ENCODE measurements at places on chromosomes 1 and 21.
A peak's percentile ranks its signal among the peaks of the same experiment; 100 is the strongest.

- no peak for DNase-seq
Observed at GRCh38 chr21:26753822-26754221, 91.4 kb downstream of the ADAMTS1 start.

GRCh38 chr1:97168056-97168455 is 446.5 kb downstream of the PTBP2 start:
- DNase-seq = no peak

GRCh38 chr1:7294636-7295035 is 476.5 kb upstream of the VAMP3 start:
- DNase-seq = no peak

DNA sequence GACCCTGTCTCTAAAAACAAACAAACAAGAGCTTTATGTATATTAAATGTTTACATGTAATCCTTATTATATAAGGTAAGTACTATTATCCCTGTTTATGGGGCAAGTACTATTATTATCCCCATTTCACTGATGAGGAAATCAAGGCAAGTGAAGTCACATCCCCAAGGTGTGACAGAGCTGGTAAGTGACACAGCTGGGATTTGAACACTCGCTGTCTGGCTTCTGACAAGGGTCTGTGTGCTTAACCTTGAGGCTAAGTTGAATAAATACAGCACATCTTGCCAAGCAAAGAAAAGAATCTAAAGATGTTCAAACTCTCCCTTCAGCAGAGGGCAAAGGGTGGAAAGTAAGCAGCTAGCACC is 167.9 kb upstream of the IRF2BP2 start:
- DNase-seq = no peak

GRCh38 chr1:170857955-170858354 is 77.4 kb upstream of the MROH9 start:
- no peak for DNase-seq

- no peak for DNase-seq
Observed at GRCh38 chr1:201896951-201897391, 8.3 kb downstream of the SHISA4 start.

DNA sequence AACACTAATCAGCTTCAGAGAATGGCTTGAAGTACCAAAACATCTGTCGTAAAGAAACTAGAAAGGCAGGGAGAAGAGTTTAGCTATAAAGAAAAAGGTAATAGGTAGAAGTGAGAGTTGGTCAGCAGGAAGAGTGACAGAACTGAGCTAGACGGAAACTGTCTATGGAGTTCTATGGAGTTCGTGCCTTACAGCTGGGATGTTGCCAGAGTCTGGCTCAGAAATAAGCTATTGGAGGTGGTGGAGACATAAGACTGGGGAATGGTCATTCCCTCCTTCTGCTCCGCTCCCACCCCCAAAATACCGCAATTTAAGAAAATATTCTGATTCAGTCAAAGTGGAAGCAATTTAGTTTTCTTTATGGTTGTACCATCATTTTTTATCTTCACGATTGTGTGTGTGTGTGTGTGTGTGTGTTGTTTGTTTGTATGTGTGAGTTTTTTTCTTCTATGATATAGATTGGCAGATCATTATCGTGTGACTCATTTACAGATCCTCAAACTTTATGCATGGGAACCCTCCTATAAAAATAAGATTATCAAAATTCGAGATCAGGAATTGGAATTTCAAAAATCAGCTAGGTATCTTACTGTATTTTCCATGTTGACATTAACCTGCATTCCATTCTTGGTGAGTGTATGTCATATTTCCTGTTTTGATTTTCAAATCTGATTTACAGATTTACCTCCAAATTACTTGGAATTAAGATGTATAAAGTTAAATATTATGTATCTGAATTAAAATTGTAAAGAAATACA is 79.0 kb downstream of the HSPA13 start:
- no peak for DNase-seq

- DNase-seq = no peak
Observed at GRCh38 chr1:204728045-204728444, 42.5 kb upstream of the LRRN2 start.

DNA sequence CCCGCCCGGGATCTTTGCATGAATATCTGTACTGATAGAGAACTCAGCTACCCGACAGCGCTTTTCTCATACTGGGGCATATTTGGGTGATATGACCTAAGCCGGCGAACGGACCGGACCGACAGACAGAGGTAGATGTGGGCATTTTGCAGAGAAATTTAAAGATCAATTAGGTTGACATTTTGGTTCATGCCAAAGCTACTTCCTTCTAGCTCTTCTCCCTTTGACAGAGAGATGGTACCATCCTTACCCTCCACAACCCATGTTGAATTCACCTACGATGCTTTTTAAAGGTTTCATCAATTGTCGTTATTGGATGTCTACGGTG is 459 bp downstream of the ARV1 start:
- no peak for DNase-seq

DNA sequence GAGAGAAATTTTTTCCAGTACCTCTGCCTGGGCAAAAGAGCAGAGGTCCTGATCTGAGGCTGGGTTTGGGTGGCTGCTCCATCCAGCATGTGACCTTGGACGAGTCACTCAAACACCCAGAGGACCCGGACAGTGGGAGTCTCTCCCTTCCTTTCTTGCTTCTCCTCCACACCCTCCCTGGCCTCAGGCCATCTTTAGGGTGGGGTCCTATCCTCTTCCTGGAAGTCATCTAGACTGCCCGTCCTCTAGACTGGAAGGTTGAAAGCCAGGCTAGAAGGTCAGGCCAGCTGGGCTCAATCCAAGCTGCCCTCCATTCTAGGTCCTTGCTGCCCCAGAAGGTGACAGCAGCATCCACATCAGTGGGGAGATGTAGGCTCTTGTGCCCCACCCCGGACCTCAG is 599.5 kb downstream of the MATN1 start:
- no peak for DNase-seq

GRCh38 chr1:96815914-96816313 is 94.3 kb downstream of the PTBP2 start:
- DNase-seq = no peak

DNA sequence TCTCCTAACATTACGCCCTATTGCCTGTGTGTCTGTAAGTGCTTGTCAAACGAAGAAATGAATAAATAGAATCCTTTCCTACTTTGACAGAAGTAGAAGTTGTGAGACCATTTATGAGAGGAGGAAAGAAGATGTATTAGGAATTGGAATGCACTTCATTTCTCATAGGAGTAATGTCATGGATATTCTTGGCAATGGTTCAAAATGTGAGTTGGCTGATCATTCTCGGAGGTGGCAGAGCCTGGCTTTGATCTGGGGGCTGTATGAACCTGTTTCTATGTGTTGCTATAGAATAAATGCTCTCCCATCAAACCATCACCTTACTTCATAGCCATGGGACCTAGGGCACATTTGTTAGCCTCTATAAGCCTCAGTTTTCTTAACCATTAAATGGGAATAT is 10.1 kb upstream of the SERBP1 start:
- no peak for DNase-seq

DNA sequence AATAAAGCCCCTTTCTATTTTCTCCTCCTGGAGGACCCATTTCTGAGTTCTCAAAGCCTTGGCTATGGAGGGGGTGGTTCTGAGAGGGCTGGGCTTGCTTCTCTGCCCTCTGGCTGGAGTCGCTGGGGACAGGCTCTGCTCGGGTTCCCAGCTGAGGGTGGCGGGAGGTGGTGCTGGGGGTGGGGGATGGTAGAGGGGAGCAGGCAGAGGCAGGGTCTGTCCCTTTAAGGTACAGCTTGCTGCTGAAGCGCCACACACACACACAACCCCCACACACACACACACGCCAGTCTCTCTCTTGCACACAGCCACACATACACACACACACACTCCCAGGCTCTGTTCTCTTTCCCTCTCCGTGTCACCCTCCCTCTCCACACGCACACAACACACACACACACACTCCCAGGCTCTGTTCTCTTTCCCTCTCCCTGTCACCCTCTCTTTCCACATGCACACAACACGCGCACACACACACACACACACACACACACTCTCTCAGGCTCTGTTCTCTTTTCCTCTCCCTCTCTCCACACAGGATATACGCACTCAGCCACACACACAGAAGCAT is 69.8 kb upstream of the SSBP3 start:
- DNase-seq = no peak

DNA sequence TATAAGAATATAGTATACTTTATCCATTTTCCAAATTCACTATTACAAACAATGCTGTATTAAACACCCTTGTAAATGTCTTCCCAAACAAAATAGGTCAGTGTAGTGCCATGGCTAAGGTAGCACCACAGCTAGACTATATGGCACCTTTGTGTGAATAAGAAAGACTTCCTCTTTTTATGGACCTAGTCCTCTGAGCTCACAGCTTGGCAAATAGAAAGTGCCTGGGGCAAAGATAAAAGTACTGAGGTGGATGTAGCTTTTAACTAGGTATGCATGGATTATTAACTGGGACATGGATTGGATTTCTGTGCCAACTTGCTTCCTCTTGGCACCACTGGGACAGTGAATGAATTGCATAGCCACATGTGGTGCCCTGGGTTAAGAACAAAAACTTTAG is 25.0 kb downstream of the HRNR start:
- DNase-seq = no peak

DNA sequence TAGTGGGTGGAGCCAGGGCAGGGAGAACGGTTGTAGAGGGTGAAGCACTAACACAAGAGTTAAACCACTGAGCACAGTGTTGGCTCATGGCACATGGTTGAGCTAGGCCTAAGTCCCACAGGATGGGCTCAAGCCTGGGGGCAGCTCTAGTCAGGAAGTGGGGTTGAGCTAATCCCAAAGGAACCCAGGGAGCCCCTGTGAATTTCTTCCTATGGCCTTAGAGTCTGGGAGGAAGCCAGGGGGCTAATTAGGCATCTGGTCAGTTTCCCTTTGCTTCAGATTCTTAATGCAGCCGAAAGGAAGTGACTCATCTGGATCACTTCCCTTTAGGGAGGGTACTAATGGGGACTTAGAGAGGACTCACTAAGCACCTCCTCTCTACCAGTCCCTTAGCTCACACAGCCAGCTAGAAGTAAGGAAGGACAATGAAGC is 10.1 kb downstream of the CFAP45 start:
- DNase-seq = peak; percentile 53

GRCh38 chr1:121483961-121484424 is 299.2 kb downstream of the SRGAP2C start:
- DNase-seq = no peak

DNA sequence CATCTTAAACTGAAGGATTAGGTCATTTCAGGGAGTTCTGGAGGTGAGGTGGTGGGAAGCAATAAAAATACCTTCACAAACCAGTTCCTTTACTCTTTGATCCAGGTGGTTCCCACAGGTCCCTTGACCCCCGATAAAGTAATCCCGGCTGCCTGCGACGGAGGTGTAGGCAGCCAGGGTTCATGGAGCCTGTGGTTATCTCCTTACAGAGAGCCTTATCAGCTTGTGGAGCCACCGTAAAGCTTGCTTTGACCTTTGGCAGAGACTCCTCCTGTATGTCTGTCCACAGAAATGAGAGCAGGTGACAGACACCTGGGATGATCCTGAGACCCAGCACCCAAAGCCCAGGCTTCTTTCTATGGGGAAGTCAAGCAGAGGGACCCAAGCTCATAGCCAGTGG is 243.4 kb downstream of the KIF26B start:
- no peak for DNase-seq

- no peak for DNase-seq
Observed at GRCh38 chr21:32093646-32094462, 185.0 kb downstream of the MIS18A start.

DNA sequence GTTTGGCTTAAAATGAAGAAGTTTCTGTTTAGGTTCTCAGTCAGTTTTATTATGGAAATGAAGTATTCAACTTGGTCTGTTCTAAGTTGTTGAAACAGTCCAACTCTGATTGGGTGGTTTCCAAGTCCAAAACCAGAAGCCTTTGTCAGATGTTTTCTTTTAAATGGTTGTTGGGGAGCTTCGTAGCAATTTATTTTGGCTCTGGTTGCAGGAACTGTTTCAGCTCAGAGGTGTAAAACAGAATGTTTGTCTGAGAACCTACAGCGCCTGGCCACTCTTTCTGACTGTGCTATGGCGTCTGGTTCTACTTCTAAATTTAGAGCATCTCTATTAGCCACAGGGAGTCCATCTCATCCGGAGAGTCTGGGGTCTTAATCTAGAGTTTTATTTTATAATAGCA is 582.6 kb upstream of the TMPRSS15 start:
- DNase-seq = no peak

- DNase-seq = no peak
Observed at GRCh38 chr1:5707566-5708345, 284.5 kb downstream of the NPHP4 start.

DNA sequence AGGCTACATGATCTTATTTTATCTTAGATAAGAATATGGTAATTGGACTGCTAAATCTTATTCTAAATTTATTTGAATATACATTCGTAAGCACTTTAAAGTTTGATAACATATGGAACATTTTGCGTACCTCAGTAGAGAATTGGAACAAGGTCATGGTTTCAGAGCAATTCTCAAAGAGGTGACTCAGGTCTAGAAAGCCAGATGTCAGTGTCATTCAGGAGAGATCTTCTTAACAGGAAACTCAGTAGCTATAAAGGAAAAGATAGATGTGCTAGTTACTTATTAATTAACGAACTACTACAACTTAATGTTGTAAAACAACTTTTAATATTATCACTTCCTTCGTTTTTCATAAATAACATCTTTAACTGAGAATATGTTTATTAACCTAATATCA is 142.5 kb downstream of the USP25 start:
- DNase-seq = no peak

DNA sequence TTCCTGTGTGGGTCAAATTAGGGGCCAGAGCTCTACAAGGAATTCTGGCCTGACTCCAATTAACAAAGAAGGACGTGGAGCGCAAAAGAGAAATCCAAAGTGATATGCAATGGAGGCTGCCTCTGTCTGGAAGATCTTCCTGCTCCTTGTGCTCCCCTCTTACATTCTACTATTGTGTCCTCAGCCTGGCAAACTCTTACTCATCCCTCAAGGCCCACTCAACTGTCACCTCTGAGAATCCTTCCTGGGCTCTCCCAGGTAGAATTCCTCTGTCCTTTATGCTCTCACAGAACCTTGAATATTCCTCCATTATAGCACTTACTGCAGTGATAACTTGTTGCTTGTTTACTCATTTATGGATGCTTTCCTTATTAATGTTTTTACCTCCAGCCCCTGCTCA is 31.4 kb downstream of the KCNC4 start:
- no peak for DNase-seq

- no peak for DNase-seq
Observed at GRCh38 chr1:58745666-58746065, 38.2 kb downstream of the JUN start.

GRCh38 chr1:119008483-119009311 is 20.6 kb upstream of the TBX15 start:
- DNase-seq = no peak

DNA sequence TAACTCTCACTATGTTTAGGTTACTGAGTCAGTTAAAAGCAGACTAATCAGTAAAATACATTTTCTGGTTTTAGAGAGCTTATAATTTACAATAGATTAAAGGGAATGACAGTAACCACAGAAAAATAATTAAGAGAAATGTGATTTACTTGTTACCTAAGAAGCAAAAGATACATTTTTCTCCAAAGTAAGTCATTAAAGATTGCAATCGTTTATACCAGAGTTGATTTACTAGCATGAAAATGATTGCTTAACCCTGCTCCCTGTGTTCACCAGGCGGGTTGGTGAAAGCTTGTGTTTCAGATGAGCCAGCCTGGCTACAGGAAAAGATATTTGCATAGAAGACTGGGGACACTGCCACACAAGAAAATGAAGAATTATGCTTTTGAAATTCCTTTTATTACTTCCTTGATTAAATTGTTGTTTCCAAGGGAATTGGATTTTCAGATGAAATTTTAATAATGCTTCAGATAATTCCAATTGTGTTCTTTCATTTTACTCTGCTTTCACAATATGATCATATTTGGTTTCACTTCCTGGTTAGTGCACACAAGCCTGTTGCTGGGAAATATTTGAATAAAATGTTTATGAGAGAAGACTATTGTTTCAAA is 27.9 kb downstream of the LRRC8B start:
- no peak for DNase-seq

Measured in T1000 (cell line).